ENCODE measurements at places on chromosomes 7 and 10.
A peak's percentile ranks its signal among the peaks of the same experiment; 100 is the strongest.

DNA sequence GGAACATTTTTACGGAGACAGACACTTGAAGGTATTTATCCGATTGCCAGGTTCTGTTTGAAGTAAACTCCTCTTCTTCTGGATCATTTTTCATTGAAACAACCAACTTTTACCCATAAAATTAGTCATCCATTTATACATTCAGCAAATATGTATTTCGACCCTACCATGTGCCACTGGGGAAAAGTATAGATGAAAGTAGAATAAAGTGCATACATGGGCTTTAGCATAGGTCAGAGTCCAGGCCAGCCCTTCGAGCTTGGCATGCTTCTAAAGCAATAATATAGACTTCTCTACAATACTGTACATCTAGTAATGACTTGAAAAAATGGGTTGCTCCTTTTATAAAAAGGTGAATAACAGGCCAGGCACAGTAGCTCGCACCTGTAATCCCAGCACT is 10.1 kb downstream of the SLC25A16 start:
- DNase-seq = no peak

- no peak for DNase-seq
Measured at GRCh38 chr7:25029075-25029474, 49.1 kb upstream of the OSBPL3 start.

DNA sequence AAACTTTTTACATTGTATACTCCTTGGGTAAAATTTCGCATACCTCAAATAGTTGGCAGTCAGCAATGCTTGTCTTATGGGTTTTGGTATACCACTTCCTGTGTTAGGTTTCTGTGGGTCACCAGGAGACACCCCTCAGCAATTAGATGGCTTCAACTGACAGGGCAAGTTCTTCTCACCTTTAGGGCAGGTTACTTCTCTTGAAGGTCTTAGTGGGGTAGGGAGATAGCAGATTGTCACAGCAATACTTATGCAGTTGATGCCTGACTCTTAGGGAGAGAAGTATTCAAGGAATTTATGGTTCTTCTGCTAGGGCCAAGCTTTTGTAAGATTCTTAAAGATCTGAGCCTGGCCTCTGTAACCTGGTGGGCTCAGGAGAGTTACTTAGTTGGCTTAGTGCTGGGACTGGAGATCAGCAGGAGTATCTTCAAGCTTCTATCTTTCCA is 42.9 kb downstream of the MKLN1 start:
- peak; percentile 5 for DNase-seq

DNA sequence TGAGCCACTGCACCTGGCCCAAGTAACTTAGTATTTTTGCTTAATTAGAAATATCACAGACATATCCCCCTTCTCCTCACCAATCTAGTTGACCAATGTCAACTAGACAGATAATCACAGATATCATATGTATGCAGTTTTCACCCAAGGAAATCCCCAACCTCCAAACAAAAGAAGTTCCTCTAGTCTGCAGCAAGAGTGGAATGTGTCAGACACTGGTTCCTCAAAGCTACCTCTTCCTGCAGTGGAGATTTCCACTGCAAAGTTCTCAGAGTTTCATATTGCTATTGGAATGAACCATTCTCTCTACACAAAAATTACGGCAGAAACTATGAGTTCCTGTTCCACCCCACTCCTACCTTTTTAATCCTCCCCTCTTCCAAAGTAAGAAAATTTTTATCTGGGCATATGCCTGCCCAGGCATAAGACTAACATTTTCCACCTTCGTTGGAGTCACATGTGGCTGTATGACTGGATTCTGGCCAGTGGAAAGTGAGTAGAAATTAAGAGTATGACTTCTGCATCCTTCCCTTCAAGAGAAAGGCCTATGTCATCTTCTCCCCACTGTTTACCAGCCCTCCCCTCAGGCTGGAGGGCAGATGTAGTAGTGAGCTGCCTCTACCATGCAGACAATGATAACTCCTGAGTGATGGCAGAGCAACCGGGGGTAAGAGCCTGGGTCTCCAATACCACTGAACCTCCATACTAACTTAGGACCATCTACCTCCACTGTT is 103.0 kb downstream of the MYOF start:
- DNase-seq = no peak

DNA sequence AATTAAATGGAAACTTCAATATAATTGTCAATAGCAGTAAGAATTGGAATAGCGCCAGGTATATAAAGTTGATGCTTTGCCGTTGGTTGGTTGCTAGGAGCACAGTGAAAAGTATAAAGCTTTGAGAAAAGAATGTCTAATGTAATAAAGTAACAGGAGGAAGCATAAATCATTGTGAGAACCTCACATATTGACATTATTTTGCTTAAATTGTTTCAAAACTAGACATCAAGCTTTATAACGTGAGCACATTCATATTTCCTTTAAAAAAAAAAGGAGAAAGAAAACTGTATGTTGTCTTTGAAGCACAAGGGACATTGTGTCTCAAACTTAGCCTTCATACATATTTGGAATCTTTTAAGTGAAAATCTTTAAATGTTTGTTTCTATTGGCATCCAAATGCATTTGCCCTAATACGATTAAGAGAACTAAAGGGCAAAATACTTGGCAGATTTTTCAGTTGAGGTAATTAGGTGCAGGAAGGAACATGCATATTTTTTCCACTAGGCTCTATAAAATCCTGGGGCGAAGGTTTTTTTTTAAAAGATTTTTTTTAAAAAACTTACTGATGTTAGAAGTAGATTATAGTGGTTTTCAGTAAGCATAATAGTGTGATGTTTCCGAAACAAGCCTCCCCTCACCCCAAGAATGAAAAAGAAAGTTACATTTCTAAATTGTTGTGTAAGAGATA is 92.4 kb downstream of the ARID5B start:
- no peak for DNase-seq

- no peak for DNase-seq
Measured at GRCh38 chr10:33326933-33327332, 7.5 kb downstream of the NRP1 start.

GRCh38 chr10:108775911-108776475 is 1147.3 kb downstream of the XPNPEP1 start:
- DNase-seq = no peak

- no peak for DNase-seq
Measured at GRCh38 chr10:32530231-32530630, 84.3 kb downstream of the CCDC7 start.

DNA sequence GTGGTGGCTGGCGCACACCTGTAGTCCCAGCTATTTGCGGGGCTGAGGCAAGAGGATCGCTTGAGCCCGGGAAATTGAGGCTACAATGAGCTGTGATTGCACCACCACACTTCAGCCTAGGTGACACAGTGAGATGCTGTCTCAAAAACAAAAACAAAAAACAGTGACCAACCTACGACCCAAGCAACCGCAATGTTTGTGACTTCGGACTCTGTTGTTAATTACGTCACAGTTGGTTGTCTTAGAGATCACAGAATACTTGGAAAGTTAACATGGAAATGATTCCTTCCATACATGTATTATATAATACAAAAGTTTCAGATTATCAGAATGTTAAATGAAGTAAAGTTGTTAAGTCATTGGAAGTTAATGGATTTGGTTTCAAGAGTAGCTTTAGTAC is 106.2 kb downstream of the REEP3 start:
- no peak for DNase-seq

- no peak for DNase-seq
Measured at GRCh38 chr10:80259405-80259871, 30.0 kb downstream of the MAT1A start.

GRCh38 chr7:1569016-1569415 is 816 bp downstream of the PSMG3 start:
- DNase-seq = no peak

DNA sequence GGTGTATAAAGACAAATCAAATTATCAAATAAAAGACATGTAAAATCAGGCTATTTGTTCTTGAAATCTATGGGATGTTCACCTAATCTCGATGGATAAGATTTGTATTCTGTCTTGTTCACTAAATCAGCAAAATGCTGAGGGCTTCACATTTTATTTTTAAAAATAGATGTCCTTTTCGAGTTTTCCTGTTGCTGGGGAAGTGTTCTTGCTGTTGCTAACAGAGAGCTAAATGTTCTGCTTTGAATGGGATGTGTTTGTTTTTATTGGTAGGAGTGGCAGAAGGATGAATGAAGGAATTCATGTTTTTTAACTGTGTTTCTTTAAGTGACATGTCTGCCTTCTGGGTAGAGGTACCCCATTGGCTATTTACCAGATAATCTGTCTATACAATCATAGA is 7.3 kb upstream of the SNX13 start:
- DNase-seq = no peak

DNA sequence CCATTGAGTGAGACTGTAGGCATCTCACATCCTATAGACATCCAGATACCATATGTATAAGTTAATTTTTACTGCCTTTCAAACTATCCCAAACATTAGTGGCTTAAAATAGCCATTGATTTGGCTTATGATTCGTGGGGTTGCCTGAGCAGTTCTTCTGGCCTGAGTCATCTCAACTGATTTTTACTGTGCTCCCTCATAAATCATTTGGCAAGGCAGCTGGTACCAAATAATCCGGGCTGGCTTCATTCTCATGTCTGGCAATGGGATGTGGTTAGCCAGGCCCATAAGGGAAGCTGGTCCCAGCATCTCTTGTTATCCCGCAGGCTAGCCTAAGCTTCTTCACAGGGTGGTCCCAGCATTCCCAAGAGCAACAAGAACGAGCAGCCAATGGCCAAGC is 6.7 kb upstream of the LRGUK start:
- DNase-seq = no peak

- no peak for DNase-seq
Measured at GRCh38 chr7:128035712-128036111, 4.5 kb upstream of the LRRC4 start.

- no peak for DNase-seq
Measured at GRCh38 chr7:143410521-143411004, 1.9 kb upstream of the EPHA1 start.

- no peak for DNase-seq
Measured at GRCh38 chr10:22429146-22429545, 83.8 kb downstream of the SPAG6 start.

DNA sequence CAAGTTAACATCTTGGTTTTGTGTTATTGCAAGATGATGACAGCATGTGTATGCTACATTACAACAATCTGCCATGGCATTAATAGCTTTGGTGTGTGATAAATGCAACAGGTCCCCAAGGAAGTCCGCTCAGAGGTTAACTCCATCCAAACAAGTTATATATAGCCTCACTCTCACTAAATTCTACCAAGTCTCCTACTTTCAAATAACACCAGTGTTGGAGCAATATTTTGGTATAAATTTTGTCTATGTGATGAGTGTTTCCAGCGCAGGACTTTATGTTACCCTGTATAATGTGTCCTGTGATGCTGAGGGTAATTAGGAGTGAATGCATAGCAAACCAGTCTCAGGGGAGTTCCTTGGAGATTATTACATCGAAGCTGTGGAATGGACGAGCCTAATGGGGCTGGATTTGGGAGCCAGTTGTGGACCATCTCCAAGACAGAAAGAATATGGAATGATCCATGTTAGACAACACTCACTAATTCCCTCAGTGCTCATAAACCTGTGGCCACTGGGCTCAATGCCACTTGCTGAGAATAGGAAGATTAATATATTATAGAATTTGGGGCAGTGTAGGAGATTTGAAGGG is 127.6 kb upstream of the CXCL12 start:
- no peak for DNase-seq

GRCh38 chr7:114364151-114364550 is 50.5 kb upstream of the FOXP2 start:
- DNase-seq = no peak

GRCh38 chr10:63480237-63480636 is 14.5 kb upstream of the JMJD1C start:
- DNase-seq = no peak

DNA sequence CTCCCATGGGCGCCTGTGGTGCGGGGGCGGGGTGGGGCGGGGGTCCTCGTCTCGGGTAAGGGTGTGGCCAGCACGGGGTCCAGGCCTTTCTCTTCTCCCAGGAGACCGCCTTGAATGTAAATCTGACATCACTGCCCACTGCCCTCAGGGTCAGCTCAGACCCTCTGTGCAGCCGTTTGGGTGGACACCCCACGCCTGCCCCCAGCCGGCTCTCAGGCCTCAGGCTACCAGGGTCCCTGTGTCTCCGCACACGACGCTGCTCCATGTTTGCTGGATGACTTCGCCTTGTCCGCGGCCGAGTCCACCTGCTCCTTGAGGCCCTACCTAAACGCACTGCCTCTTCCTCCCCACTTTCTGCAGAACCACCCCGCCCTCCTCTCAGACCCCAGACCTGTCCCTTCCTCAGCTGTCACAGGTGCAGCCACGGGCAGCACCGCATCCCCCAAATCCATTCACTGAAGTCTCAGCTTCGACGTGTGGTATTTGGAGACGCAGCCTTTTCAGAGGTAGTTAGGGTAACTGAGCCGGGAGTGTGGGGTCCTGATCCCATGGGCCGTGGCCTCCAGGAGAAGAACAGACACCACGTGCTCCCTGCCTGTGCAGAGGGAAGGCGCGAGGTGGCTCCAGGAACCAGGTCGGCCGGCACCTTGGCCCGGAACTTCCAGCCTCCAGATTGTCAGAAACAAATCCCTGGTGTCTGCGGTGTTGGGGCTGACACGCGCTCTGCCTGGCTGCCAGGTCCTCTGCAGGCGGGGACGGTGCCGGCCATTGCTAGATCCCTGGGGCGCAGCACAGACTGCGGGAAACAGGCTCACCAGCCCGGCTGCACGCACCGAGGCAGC is 97.4 kb upstream of the DIP2C start:
- DNase-seq = no peak

GRCh38 chr10:110286841-110287240 is 17.9 kb downstream of the SMNDC1 start:
- no peak for DNase-seq

DNA sequence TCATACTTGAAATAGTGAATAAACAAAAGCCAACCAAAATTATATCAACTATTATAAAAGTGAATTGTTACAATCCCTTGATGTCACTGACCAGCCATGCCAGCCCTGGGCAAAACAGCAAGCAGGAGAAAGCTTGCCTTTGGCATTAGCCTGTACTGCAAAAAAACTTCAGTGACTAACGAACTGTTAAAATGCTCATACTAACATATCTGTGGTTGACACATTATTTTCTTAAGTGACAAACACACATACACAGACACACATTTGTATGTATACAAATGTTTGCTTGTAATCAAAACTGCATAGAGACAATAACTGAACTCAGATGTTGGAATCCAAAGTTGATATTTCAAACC is 29.5 kb downstream of the CHCHD3 start:
- no peak for DNase-seq
